ENCODE measurements at places on chromosomes 1 and 21.

GRCh38 chr1:224378855-224379631 lies 22.4 kb downstream of the CNIH4 start:
- DNase-seq, result peak; percentile 35

- no peak for DNase-seq
These were observed 326.1 kb upstream of the USP24 start for GRCh38 chr1:55541296-55541695.

- DNase-seq, result no peak
These were observed 1.7 kb upstream of the GRIK3 start for GRCh38 chr1:37035796-37036666.

GRCh38 chr1:99365141-99365540 lies 100.8 kb downstream of the PLPPR4 start:
- DNase-seq, result no peak

GRCh38 chr1:212484701-212485570 lies 52.2 kb downstream of the NENF start:
- DNase-seq, result no peak

DNA sequence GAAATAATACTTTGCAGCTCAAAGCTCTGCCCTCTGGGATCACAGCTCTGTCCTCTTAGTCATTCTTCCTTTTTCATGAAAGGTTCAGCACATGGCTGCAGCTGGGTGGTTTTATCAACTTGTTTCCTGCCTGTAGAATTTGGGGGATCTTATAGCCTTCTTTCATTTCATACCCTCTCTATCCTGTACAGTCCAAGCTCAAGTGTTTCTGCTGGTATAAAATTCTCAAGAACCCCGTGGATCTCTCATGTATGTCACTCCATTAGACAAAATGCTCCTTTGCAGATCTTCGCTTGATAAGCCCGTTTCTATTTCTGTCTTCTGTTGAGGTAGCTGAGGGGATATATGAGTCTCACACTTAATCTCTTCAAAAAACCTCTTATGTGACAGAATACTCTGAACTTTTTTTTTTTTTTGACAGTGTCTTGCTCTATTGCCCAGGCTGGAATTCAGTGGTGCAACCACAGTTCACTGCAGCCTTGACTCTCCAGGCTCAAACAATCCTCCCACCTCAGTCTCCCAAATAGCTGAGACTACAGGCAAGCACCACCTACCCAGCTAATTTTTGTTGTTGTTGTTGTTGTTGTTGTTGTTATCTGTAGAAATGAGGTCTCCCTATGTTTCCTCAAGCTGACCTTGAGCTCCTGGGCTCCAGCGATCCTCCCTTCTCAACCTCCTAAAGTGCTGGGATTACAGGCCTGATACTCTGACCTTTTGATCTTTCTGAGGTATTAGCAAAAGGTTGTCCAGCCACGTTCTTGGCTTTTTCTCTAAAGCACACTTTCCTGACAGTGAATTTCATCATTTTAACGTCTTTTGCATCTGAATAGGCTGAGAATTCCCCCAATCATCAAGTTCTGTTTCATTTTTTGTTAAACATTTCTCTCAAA lies 24.6 kb upstream of the COL9A2 start:
- DNase-seq, result no peak

DNA sequence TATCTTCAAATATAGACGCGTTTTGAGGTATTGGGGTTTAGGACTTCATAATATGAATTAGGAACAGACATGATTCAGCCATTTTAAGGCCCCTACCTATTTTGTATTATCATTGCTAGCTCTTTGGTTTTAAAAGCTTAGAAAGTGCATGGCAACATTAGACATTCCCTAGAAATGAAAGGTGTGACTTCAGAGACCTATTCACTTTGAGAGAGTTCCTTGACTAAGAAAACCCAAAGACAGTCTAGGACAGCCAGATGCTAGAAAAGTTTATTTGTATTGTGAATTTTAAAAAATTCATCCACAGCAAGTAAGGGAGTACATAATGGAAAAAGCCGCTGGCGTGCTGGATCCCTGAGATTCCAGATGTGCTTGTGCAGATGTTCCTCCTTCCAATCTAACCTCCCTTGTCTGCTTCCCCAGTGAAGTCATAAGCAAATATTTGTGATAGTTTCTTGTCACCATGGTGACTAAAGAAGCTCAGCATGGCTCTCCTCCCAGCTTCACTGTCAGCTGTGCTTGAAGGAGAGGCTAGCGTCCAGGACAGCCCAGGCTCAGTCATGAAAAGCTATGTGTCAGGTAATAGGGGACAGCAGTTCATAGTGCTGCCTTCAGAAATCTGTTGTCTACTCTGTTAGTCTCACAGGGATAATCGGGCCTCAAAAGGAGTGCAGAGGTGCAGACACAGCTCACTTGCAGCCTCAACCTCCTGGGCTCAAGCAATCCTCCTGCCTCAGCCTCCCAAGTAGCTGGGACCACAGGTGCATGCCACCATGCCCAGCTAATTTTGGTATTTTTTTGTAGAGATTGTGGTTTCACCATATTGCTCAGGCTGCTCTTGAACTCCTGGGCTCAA lies 34.8 kb downstream of the KPNA6 start:
- no peak for DNase-seq

- peak; percentile 90 for DNase-seq
These were observed 7.2 kb downstream of the ZDHHC18 start for GRCh38 chr1:26833432-26834405.

All from germinal center (tissue), 1 donor.